ENCODE measurements at places on chromosomes 5 and 9.

DNA sequence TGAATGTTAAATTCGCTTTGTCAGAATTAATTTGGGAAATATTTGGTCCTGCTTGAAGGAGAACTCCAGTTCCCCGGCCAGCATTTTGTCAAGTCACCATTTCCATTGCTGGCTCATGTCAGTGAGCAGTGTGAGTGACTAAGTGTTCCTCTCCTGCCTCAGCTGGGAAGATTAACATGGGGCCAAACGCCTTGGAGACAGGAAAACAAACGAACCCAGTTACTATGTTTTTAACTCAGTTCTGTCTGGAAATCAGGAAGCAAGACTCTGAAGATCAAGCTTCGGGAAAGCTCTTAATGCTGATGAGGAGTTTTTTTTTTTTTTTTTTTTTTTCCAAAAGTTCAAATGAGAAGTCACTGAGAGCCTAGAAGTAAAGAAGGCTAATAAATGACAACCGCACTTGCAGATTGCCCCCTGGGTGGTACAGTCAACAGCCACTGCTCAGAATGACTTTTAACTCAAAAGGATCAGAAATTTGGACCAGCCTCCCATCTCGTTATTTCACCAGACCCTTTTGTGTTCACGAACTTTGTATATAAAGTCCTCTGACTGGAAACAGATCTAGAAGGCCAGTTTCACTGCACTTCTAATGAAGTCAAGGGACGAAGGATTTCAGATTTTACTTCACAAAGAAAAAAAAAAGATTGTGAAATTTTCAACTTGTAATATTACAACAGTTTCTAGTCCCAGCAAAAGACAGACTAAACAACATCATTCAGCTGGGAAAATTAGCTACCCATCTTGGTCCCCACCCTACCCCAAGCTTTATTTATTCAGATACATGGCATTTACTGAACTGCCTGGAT lies 121.3 kb downstream of the LHFPL2 start:
- no peak for DNase-seq

- DNase-seq = no peak
These were observed 69.3 kb downstream of the COL15A1 start for GRCh38 chr9:99012957-99013512.

GRCh38 chr9:113219969-113220368 lies 1.1 kb downstream of the FKBP15 start:
- DNase-seq = no peak

GRCh38 chr5:33381243-33381642 lies 59.5 kb upstream of the TARS1 start:
- DNase-seq = no peak

GRCh38 chr5:159456261-159456660 lies 126.0 kb upstream of the IL12B start:
- no peak for DNase-seq

- DNase-seq = no peak
These were observed 53.3 kb downstream of the NSUN2 start for GRCh38 chr5:6579535-6579934.

- DNase-seq = no peak
These were observed 31.1 kb downstream of the RALGPS1 start for GRCh38 chr9:126945682-126946081.

DNA sequence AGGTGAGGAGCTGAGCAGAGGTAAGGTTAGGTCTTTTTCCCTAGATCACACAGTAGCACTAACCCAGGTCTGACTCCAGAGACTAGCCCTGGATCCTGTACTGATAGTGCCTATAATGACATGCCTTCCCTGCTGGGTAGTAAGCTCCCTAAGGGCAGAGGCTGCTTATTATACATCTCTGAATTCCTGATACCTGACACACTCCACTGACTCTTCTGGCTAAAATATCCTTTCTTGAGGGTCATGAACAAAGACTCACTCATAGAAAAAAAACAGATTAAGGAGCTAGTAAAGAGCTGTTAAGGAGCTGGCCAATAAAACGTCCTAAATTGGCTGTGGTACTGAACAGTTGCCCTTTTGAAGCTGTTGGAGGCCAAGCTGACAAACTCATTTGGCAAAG lies 149.0 kb upstream of the ITGA1 start:
- no peak for DNase-seq

DNA sequence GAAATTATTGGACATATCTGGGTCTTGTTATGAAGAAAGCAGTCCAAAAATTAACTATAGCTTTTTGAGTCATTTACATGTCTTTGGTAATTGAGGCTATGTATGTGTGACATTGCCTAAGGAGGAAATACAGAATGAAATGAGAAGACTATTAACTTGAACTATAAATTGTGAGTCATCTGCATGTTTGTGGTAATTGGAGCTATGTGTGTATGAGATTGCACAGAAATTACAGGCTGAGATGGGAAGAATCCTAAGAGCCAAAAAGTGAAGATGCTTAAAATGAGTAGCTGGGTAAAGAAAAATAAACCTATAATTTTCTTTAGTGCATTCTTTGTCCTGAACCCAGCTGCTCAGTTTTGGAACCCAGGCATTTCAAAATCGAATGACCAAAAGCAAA lies 747.6 kb upstream of the EDIL3 start:
- no peak for DNase-seq

DNA sequence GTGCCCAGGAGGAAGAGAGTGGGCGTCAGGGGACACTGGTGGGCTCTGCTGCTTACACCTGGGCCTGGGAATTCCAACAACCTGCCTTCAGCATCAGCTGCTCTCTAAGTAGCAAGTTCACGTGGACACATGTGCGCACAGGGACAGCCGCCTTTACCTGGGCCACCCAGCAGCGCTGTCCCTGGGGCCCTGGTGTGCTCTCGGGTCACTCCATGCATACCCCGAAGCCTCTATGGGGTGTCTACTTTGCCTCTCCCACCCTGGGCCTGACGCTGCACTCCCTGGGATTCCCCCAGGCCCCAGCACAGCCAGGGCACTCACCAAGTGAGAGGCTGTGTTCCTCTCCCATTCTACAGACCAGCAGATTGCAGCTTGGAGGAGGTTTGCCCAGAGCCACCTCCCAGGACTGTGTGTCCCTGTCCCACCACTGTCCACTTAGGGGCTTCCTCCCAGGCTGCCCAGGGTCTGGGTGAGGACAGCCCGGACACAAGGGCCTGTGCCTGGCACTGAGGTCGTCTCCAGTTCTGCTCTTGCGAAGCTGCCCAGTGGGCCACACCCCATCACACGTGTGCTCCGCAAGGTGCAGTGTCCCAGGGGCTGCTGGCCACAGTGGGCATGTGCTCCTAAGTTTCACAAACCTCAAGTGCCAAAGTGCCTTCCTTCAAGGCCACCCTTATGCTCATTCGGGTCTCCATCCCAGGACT lies 5.9 kb downstream of the NINJ1 start:
- no peak for DNase-seq

DNA sequence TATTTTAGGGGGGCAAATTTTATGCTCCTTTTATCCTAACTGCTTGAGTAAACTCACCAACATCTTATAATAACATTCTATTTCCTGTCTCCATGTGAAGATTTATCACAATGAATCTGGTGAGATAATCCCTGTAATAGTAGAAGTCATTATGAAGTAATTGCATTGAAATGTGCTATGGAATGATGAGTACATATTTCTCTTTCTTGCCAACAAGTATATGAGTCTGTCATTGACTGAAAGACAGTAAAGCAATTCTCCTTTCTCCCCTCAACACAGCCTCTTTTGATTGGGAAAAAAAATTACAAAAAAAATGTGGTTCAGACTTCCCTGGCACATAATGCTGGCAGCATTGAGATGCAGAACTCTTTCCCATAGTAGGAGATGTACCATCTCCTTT lies 459.2 kb upstream of the RGMB start:
- DNase-seq = no peak

DNA sequence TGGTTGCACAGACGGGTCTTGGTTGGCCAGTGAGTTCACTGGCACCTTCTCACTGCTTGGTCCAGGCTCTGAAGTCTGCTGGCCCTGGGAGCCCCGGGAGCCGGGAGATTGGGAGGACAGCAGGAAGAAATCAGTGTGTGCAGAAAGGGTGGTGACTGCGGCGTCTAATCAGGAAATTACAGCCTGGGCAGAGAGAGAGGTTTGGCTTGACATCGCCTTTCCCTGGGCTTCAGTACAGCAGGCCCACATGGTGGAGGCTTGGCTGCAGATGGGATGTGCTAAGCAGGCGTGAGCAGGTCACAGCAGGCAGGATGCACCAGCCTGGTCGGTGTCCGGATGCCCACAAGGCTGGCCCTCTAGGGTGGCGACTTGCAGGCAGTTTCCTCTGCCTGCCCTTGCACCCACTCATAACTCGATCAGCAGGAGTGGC lies 17.2 kb downstream of the PITX1 start:
- DNase-seq = no peak

DNA sequence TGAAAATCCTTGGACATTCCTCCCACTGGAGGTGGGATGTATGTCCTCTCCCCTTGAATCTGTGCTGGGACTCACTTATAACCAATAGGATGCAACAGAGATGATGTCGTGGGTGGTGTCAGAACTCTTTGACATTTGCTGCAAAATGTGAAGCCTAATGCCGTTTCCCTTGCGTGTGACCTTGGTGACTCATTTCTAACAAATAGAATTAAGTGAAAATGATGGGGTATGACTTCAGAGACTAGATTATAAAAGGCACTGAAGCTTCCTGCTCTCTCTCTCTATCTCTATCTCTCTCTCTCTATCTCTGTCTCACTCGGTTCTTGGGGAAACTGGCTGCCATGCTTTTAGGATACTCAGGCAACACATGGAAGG lies 126.1 kb upstream of the STC2 start:
- DNase-seq = no peak

GRCh38 chr9:114504341-114505186 lies 709 bp downstream of the WHRN start:
- DNase-seq = no peak

DNA sequence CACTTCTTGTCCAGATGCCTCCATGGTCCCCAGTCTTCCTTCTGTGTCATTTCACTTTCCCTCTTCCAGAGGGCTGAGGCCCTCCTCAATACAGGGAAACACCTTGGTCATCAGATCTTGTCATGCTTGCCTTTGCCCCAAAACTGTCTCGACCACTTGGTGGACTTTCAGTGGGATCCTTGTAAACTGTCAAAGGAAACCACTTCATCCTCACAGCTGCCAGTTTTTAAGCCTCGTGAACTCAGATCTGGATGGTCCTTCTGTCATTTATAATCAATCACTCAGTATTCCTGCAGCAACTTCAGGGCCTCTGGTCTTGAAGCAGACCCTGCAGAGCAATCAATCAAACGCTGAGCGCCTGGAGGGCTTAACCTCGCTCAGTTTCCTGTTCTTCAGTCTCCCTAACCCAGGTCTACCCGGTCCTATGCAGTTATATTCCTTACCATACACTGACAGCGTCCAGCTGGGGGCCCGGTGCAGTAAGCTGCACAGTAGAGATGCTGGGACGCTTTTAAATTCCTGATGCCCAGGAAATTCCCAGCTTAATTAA lies 74.6 kb downstream of the GOLPH3 start:
- no peak for DNase-seq

- no peak for DNase-seq
These were observed 12.6 kb upstream of the SPARC start for GRCh38 chr5:151699071-151699901.

DNA sequence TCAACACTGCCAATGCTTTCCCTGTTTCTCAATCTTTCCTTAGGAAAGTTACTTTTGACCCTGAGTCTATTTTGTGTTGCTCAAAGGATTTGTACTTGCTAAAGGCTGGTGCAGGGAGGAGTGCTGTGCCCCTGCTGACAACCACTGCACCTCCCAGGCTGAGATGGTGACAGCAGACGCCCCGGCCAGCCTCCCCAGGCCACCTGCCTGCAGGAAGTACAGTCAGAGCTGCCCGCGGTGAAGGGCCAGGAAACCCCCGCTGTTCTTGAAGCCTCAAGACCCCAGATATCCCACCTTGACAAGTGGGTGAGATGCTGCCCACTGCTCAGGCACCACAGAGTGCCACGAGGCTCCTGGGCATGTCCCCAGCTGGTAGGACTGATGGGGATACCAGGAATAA lies 44.2 kb upstream of the CKMT2 start:
- no peak for DNase-seq

DNA sequence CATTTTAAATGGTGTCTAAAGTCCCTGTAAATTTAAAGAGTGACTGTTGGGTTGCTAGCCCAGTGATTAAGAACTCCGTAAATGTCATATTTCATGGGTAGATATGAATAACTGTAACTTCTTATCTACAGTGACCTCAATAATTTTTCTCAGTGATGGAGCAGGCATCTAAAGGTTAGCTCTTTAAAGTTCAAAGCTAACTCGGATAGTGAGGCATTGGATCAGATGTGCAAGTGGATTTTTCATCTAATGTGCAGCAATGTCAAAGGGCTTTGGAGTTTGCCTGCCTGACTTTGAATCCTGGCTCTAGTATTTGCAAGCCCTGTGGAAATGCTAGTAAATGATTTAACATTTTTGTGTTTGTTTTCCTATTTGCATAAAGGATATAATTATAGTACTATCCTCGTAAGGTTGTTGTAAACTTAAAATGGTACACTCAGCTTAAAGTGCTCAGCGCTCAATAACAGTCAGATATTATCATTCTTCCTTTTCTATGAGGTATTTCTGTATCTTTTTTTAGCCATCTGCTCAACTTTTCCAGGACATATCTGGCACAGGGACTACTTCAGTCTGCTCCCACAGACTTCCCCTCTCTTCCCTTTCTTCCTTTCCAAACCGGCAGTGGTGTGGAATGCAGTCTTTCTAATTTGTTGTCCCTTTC lies 163.7 kb upstream of the ELL2 start:
- DNase-seq = no peak

- no peak for DNase-seq
These were observed 57.3 kb downstream of the GADD45G start for GRCh38 chr9:89661956-89662717.

- no peak for DNase-seq
These were observed 8.4 kb downstream of the FNBP1 start for GRCh38 chr9:130034570-130034969.

DNA sequence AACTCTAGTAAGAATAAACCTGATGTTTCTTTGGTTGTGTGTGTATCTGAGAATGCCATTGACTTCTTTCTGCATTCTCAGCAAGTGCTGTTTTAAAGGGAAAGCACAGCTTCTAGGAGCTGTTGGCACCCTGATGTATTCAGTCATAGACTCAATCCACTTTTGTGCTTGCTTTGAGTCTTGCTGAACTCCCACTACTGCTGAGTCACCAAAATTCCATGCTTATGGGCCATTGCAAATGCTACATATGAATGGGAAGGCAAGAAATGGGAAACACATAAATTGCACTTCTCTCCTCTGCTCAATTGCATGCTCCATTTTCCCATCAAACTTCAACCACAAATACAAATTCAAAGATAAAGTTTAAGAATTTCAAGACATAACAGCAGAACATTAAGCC lies 9.8 kb upstream of the FTMT start:
- DNase-seq = no peak

- DNase-seq = no peak
These were observed 305.8 kb downstream of the PDE4D start for GRCh38 chr5:59587489-59588337.
